Activated T-cell treated with anti-CD3 and anti-CD28 coated beads, Interleukin-2, amount 50 U/mL, for 1 hour (primary cell): ENCODE measurements at places on chromosomes 4 and X.

DNA sequence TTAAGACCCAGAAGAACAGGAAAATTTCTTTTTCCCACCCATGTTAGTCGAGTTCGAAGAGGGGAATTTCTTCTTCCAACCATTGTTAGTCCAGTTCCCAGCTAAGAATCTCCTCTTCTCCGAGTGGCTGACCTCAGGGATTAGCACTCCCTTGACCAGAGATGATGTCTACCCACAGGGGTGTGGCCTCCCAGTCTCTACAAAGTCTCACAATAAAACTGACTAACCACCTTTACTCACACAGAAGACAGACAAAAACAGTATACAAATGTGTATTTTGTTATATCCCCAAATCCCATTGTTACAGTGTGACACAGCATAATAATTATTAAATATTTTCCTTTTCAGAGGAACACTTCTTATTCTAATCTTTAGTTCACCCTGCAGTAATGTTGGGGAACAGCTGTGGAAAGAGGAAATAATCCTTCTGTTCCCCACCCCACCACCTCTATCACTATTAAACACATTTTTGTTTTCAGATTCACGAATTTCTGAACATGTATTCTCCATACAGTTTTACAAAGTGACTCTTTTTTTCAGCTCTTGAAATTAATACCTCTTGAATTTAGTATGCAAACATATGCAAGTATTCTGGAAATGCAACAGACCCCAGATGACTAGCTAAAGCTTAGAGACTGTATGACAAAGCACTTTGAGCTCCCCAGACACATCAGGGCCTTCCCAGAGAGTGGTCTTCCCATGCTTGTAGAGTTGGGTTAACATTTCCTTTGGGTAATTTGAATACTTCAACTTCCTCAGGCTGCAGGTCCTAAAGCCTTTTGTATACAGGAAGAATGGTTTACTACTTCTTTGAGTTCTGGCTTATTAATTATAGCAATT is 62.5 kb upstream of the NFKB1 start:
- no peak for DNase-seq

DNA sequence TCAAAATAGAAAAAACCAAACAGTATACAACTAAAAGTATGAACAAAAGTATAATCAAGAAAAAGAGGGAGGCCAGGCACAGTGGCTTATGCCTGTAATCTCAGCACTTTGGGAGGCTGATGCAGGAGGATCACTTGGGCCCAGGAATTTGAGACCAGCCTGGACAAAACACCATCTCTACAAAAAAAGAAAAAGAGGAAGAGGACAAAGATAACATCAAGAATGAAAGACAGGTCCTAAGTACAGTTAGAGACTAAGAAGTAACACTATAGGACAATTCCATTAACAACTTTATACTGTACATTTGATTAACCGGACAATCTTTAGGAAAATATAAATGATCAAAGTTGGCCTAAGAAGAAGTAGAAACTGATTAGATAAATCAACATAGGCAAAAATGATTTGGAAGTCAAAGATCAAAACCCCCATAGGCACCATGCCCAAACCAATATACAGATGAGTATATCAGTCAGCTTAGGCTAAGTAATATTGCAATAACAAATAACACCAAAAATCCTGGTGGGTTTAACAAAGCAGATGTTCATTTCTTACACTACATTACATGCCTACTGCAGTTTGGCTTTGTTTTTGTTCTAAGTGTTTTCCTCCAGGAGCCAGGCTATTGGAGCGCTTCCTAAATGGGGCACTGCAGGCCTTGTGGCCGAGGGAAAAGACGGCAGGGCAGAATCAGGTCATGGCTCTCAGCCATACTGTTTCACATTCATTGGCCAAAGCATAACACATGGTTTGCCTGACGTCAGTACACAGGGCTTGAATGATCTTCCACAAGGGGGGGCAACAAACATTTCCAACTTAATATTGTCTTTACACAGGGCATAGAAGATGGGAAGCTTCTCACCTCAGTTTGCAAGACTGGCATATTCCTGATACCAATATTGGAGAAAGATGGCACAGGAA is 42.2 kb upstream of the HGFAC start:
- DNase-seq, result no peak

DNA sequence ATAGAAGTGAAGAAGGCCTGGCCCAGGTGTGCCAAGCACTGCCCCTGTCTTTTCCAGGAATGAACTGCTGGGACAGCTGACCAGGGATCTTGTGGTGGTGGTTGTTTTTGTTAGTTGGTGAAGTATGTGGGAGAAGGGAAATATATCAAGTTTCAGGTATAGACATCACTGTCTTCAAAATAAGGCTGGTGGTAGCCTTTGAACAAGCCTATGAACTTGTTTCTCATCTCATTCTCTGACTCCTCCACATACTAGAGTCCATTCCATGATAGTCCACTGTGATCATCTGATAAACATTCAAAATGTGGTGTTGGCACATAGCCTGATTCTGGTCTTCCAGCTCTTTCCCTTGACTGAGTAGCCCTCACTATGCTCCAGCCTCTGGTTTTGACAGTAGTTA is 303.7 kb downstream of the CAMK2D start:
- DNase-seq, result no peak

GRCh38 chr4:176814770-176815169 is 22.0 kb upstream of the VEGFC start:
- no peak for DNase-seq

- DNase-seq, result no peak
Measured at GRCh38 chr4:136731025-136731424, 801.3 kb downstream of the PCDH18 start.

GRCh38 chrX:122622795-122623194 is 561.3 kb upstream of the GRIA3 start:
- DNase-seq, result no peak

DNA sequence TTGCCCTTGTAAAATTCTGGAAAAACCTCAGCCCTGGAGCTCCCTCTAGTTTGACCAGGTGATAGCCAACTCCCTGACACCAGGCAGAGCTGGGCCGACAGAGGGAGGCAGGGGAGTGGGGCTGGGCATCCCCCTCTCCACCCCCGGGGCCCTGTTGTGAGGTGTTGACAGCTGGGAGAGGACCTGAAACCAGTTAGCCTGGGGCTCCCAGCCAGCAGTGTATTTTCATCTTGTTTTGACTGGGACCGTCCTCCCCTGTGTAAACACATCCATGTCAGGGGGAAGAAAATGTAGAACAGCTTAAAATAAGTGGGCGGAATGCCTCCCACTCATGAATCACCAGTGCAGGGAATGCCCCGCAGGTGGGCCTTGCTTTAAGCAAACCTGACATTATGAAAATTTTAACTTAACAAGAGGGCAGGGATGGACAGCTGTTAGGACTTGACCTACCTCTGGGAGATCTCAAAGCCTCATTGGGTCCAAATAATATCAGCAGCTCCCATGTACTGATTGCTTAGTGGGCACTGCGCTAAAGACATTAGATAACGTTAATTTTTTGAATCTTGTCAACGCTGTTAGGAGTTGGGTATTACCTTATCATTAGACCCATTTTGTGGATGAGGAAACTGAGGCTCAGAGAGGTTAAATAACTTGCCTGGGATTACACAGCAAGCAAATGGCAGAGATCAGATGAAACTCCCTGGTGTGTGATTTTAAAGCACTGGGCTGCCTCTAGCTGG is 45.9 kb downstream of the TSC22D3 start:
- DNase-seq, result no peak

- DNase-seq, result no peak
Measured at GRCh38 chr4:12729384-12729783, 754.8 kb downstream of the RAB28 start.

DNA sequence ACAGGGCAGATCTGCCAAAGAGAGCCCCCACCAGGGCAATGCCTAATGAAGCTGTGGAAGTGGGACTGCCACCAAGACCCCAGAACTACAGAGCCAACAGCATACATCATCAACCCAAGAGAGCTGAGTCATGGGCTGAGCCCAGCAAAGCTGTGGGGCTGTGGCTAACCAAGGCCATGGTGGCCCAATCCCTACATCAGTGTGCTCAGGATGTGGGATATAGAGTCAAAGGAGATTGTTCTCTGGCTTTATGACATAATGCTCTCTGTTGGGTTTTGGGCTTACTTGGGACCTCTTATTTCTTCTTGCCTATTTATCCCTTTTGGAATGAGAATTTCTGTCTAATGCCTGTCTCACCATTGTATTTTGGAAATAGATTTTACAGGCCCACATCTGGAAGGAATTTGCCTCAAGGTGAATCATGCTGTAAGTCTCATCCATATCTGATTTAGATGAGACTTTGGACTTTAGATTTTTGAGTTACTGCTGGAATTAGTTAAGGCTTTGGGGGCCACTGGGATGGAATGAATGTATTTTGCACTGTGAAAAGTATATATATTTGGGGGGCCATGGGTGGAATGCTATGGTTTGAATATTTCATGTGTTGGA is 5.4 kb upstream of the PRDM5 start:
- no peak for DNase-seq

- no peak for DNase-seq
Measured at GRCh38 chr4:144267084-144267483, 126.6 kb upstream of the GYPA start.

DNA sequence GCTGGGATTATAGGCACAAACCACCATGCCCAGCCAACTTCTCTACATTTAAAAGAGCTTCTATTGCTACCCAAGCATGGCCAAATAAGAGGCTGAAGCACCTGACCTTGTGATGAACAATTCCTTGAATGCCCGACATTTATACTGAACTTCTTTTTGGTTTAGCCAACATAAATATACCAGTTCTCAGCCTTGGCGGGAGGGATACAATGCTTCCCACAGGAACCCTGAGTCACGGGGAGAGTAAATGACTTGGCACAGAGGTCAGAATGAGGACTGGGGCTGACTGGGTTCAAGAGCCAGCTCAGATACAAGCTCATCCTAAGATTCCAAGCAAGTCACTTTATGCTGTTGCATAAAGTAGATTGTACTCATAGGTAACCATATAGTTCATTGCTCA is 6.1 kb downstream of the HOPX start:
- DNase-seq, result no peak

GRCh38 chrX:4841216-4841745 is 1127.8 kb upstream of the PRKX start:
- DNase-seq, result no peak

- no peak for DNase-seq
Measured at GRCh38 chrX:150565551-150565950, 2.9 kb upstream of the MTM1 start.

- DNase-seq, result no peak
Measured at GRCh38 chr4:13940921-13941320, 313.4 kb upstream of the BOD1L1 start.

DNA sequence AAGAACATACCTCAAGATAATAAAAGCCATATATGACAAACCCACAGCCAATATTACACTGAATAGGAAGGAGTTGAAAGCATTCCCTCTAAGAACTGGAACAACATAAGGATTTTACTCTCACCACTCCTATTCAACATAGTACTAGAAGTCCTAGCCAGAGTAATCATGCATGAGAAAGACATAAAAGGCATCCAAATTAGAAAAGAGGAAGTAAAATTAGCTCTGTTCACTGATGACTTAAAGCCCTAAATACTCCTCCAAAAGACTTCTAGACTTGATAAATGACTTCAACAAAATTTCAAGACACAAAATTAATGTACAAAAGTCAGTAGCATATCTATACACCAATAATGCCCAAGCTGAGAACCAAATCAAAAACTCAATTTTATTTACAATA is 235.7 kb downstream of the NKX6-1 start:
- DNase-seq, result no peak

GRCh38 chr4:41874398-41874797 is 60.8 kb upstream of the TMEM33 start:
- DNase-seq, result no peak

- DNase-seq, result no peak
Measured at GRCh38 chr4:94814237-94814636, 56.5 kb downstream of the BMPR1B start.

- no peak for DNase-seq
Measured at GRCh38 chr4:119025420-119025819, 110.2 kb upstream of the MYOZ2 start.

GRCh38 chr4:99655308-99656081 is 2.1 kb downstream of the C4orf54 start:
- DNase-seq, result no peak
